Gastroesophageal sphincter (tissue), 4 donors: ENCODE measurements at places on chromosomes 4 and X. TPM values are rescaled to one million over a fixed set of nuclear protein-coding genes. Genes with fewer than 3 reads are reported as not detected.

DNA sequence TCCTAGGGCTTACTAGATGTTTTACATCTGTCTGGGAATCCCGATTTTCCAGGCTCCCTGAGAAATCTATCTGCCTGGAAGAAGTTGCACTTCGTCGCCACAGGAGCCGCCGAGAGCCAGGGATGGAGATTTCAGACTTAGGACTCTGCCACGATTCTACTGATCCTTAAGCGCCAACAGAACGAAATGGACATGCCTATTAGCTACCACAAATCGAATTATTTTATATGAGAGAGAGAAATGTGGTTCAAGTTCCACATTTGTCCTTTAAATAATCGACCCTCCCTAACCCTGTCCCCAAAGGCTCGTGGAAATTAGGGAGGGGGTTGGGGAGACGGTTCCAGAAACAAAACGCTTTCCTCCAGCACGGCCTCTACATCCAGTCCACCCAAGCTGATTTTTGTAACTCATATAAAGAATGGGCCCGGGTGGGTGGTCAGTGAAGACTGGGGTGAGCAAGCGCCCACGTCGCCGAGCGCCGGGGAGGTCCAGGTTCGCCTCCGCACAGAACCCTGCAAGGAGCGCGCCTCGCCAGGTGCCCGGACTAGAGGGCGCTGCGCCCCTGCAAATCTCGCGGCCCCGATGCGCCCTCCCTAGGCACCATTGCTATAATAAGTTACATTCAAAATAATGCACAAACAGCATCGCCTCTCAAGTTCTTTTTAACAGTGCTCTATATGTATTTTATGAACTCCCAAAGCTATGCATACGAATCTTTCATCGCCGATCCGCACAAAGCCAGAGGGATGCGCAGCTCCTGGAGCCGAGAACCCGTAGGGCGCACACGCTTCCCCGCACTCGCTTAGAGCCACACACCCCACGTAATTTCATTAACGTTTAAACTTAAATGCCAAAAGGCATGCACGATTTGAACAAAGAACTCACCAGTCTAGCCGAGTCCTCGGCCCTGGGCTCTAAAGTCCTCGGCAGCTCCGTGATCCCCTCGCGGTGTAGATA, 2.1 kb upstream of the FAT1 start:
- peak; percentile 61 for ATAC-seq
- H3K4me3 ChIP-seq: peak overlapping the region; percentile 92
- no peaks in the 10 kb centered on the region for H3K27me3 ChIP-seq
- H3K4me1 ChIP-seq: no peaks in the 10 kb centered on the region

DNA sequence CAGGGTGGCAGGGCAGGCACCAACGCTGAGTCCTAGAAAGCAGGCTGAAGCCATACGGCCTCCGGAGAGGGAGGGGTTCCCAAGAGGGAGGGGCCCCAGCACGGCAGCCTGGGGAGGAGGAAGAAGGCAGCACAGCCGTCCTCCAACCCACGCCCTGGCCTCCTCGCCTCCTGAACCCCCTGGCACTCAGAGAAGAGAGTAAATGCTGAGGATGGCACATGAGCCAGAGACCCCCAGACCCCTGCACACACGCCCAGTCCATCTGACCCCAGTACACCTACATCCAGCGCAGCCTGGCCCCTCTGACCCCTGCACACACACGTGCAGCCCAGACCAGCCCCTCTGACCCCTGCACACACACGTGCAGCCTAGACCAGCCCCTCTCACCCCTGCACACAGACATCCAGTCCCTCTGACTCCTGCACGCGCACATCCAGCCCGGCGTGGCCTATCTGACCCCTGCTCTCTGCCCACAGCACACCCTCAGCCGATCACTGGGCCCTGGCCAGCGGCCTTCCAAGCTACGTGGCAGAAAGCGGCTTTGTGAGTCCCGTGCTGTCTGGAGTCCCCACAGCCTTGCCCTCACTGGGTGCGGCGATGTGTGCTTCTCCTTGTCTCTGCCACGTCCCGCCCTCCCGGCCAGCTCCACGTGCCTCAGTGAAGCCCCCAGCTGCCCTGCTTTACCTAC, 18.5 kb downstream of the ATP5ME start:
- no peak for ATAC-seq
- no peaks in the 10 kb centered on the region for H3K4me1 ChIP-seq
- H3K4me3 ChIP-seq: no peak overlapping the region
- H3K27ac ChIP-seq: no peak overlapping the region
- peaks cover 59% of the 10 kb centered on the region for H3K27me3 ChIP-seq

The NPY2R gene
- 0.67 TPM for total RNA-seq

- H3K36me3 ChIP-seq: no peaks in the 10 kb centered on the region
- no peaks in the 10 kb centered on the region for H3K27me3 ChIP-seq
- H3K27ac ChIP-seq: no peak overlapping the region
- no peaks in the 10 kb centered on the region for H3K4me1 ChIP-seq
Observed at GRCh38 chr4:83748711-83749110, 212.8 kb downstream of the GPAT3 start.

DNA sequence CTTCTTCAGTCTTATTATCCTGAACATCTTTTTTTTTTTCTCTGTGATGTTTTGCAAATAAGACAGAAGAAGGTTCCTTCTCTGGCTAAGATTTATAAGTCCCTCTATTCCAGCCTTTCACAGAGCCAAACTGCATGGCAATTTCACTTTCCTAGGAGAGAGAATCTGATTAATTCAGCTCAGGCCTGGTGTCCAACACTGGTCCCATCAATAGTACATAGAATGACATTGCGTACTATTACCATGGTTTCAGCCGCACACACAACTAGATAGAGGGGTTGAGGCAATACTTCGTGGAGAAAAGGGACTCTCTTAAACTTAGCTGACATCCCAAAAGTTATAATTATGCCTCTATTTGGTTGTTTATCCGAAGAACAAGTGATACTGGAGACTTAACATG, 18.5 kb downstream of the DCAF8L2 start:
- no peaks in the 10 kb centered on the region for H3K27me3 ChIP-seq
- no peak overlapping the region for H3K4me3 ChIP-seq
- ATAC-seq: no peak

The GATA1 gene
- not detected for total RNA-seq

GRCh38 chrX:17769701-17770269, 32.5 kb downstream of the SCML1 start:
- no peak overlapping the region for H3K4me3 ChIP-seq
- no peaks in the 10 kb centered on the region for H3K27me3 ChIP-seq
- ATAC-seq: no peak
- H3K4me1 ChIP-seq: no peaks in the 10 kb centered on the region

The S100G gene
- not detected for total RNA-seq

DNA sequence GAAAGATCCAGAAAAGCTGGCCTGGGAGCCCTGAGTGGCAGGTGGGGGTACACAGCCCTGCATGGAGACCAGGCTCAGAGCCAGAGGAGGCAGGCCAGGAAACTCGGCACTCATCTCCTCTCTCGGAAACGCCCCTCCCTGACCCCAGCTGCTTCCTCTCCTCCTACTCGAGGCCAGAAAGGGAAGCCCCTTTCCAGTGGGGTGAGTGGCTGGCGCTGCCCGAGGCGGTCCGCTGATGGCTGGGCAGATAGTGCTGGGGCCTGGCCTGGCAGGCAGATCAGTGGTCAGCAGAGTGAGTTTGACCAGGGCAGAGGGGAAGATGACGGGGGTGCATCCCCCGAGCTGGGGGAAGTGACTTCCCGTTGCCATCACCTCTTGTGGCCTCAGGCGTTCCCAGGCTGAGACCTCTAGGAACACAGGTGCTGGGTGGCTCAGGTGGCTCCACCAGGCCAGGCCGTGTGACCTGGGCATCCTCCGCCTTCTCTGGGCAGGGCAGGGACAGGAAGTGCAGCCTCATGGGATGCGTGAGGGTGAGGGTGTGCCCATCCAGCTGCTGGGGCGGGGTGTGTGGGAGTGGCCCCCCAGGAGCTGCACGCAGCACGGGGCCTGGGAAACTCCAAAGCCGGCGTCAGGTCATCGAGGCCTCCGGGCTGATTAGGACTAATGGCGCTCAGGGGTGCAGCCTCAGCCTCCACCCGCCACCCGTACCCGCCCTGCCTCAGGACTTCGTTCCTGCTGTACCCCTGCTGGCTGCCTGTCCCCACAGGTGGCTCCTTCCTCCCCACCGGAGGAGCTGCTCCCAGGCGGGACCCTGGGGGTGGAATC, 5.7 kb downstream of the SH3BP2 start:
- H3K27me3 ChIP-seq: no peaks in the 10 kb centered on the region
- peak; percentile 50 for ATAC-seq
- H3K36me3 ChIP-seq: no peaks in the 10 kb centered on the region
- H3K27ac ChIP-seq: peak overlapping the region; percentile 83
- no peak overlapping the region for H3K4me3 ChIP-seq

The UGT2B10 gene
- not detected for total RNA-seq

DNA sequence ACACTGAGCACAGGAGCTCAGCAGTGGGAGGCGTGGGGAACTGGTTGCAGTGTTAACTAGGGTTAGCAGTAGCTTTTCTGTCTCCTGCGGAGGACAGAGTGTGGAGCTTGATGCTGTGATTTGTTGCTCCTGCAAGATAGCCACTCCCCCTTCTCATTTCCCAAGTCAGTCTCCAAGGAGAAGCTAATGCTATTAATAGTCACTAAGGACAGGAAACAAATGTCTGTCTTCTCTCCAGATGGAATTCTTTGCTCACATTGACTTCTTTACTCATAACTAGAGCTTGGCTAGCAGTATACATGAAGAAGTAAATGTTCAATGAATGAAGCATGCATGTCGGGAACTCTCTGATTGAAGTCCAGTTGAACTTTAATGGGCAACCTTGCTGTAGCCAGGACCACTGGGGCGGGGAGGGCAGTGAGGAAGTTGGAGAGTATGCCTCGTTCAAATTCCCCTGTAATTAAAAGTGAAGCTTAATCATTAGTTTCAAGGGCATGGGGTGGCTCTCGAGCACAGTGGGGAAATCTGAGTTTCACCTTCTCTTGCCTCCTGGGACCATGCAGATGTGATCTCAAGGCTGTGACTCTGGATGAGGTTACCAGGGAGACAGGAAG, 156.6 kb upstream of the SCML1 start:
- H3K27me3 ChIP-seq: no peaks in the 10 kb centered on the region
- peak overlapping the region; percentile 56 for H3K27ac ChIP-seq
- H3K4me3 ChIP-seq: no peak overlapping the region
- H3K36me3 ChIP-seq: no peaks in the 10 kb centered on the region

DNA sequence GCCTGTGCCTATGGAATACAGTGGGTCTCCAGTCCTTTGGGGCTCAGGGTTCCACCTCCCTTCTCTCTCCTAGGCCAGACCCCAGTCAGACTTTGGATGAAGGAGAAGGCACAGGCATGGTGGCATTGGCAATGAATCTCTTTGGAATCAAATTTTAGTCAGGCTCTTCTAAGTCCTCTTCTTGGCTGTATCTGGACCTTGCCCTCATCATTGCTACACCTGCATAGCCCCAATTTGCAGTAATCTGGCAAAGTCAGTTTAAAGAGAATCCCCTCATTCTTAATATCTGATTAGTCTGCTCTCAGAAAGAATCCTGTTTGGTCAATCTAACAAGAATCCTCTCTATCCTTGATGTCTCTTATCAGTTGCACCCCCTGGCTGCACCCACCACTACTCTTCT, 77.6 kb downstream of the SLC16A2 start:
- no peaks in the 10 kb centered on the region for H3K36me3 ChIP-seq
- H3K4me1 ChIP-seq: no peaks in the 10 kb centered on the region
- no peak for ATAC-seq

The SSX2 gene
- not detected for total RNA-seq

DNA sequence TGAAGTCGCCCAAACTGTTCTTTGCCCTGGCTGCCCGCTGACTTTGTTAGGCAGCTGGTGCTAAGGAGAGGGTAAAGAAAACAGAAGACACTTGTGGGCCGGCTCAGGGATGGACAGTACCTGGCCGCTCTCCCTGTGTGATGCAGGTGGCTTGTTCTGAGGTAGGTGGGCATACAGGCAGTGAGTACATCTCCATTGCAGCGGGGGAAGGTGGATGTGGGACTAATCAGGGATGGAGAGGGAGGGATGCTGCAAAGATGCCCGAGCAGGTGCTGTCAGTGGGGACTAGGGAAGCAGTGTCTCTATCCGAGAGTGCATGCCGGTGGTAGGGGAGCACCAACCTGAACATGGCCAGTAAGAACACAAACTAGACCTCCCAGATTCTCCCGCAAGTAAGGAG, 67.0 kb downstream of the SORBS2 start:
- no peak overlapping the region for H3K27ac ChIP-seq
- H3K4me3 ChIP-seq: no peak overlapping the region
- H3K4me1 ChIP-seq: peaks cover 34% of the 10 kb centered on the region
- H3K27me3 ChIP-seq: no peaks in the 10 kb centered on the region

DNA sequence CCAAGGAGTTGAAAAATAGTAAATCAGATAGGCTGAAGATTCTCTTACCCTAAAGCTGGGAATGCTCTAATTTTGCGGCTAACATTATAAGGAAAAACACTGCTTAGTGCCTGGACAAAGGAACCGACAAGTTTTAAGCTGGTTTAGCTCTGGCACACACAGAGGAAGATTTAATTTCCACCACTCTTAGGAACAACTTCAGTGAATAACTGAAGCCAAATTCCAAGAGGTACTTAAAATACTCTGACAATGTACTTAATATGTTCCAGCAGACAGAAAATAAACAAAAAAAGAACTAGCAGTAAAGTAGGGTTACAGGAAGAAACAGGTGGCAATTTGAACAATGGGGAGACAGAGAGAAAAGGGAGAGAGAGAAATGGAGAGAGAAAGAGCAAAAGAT, 340.8 kb upstream of the NDST4 start:
- H3K36me3 ChIP-seq: no peaks in the 10 kb centered on the region
- ATAC-seq: no peak
- H3K4me1 ChIP-seq: no peaks in the 10 kb centered on the region
- peaks cover 3% of the 10 kb centered on the region for H3K27me3 ChIP-seq
